ENCODE measurements at places on chromosomes 3 and 15.

- DNase-seq = no peak
These were observed 324.7 kb upstream of the SLCO3A1 start for GRCh38 chr15:91528801-91529200.

- DNase-seq = no peak
These were observed 8.4 kb upstream of the CA12 start for GRCh38 chr15:63389902-63390670.

DNA sequence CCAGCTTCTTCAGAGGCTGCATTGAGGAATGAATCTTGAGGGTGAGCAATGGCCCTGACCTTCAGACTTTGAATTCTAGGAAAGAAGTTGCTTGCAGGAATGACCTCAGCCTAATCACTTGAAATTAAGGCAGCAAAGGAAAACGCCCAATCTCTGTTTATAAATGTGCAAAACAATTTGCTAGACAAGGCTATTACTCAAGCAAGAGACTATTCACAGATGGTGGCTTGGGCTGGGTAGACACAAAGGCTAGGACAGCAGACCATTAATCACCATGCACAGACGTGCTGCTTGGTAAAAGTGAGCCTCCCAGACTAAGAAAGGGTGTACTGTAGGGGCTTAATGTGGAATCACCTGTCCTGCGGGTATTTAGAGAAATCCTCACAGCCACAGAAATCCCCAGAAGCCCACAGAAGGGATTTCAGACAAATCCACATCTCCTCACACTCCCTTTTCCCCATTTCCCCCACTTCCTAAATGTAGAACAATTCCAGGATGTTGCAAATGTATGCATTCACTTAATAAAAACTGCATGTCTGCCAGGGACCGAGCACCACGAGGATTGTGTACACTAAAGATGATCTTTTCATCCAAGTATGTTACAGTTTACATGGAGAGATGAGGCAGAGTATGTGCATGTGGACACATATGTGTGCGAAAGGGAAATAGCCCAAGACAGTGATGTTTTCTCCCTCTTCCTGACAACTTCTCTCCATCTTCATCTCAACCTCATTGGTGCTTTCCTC is 259.5 kb downstream of the THSD4 start:
- DNase-seq = no peak

DNA sequence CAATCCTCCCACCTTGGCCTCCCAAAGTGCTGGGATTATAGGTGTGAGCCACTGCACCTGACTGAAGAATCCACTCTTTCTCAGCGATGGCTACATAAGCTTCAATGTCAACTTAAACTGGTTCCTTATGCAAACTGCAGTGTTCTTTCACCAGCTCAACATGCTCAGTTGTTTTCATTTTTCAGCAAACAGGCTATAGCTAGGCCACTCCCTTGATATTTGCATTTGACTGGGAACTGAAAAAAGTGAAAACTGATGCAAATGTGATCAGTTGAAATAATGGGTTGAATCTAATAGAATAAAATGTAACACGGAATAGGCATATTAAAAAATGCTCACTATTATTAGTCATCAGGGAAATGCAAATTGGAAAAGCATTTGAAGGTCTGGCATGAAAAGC is 74.2 kb upstream of the GCNT3 start:
- no peak for DNase-seq

- no peak for DNase-seq
These were observed 50.0 kb downstream of the ZIC4 start for GRCh38 chr3:147356145-147356908.

Data from activated T-helper 9 cell treated with anti-CD3 and anti-CD28 coated beads, Interleukin-2, amount 50 U/mL, for 16 hours (primary cell).